Mammary epithelial cell (primary cell): ENCODE measurements at places on chromosomes 6 and 20. TPM values are rescaled to one million over a fixed set of nuclear protein-coding genes. Genes with fewer than 3 reads are reported as not detected.

DNA sequence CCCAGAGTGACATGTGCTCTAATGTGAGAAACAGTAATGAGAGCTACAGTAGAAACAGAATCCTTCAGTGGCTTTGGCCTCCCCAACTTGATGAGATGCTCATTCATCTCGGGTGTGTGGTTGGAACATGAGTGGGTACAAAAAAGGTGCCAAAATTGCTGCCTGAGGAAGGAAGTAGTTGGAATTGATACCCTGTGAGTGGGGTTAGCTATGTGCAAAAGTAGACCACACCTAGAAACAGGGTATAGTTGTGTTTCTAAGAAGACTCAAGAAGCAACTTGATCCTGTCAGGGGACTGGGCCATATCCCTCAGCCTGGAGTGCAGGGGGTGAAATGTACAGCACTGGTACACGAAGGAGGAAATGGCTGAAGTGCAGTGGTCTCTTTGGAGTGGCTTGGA is 206.4 kb upstream of the SUPT3H start:
- DNase-seq, result no peak

DNA sequence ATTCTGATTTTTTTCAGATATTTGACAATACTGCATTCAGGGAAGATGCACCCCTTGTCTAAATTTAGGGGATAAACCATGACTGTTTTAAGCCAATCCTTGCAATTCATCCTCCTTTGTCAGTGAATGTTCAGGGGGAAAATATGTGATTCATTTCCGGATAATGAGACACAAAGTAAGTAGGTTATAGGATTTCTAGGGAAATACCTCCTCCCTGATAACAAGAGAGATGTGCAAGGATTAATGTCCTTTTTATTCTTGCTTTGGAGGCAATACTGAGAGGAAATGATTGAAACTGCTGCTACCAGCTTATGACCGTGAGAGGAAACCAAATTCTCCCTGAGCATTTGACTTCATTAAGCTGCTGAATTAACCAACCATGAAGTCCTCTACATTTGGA is 161.3 kb upstream of the EYA4 start:
- no peak for DNase-seq

GRCh38 chr6:79353226-79353625 is 118.7 kb upstream of the HMGN3 start:
- no peak for DNase-seq

GRCh38 chr20:52619101-52619500 is 353.1 kb upstream of the TSHZ2 start:
- DNase-seq, result no peak

- peak; percentile 5 for DNase-seq
Observed at GRCh38 chr6:127518710-127519468, at the start of gene MTCL3. MTCL3 (minus strand) TSS chr6:127519335.

GRCh38 chr6:31821301-31822035 is 6.1 kb upstream of the HSPA1B start:
- DNase-seq, result peak; percentile 38

BMP7 gene
- total RNA-seq, result 2.0 TPM

SLC22A1 gene
- total RNA-seq, result 2.5 TPM

HSPA12B gene
- not detected for total RNA-seq

RNF144B gene
- total RNA-seq, result 74.7 TPM

DUSP15 gene
- total RNA-seq, result 0.32 TPM in 1 of 2 replicates, not detected in the other
